CD8-positive, alpha-beta T cell (primary cell): ENCODE measurements at places on chromosomes 3 and 15.

DNA sequence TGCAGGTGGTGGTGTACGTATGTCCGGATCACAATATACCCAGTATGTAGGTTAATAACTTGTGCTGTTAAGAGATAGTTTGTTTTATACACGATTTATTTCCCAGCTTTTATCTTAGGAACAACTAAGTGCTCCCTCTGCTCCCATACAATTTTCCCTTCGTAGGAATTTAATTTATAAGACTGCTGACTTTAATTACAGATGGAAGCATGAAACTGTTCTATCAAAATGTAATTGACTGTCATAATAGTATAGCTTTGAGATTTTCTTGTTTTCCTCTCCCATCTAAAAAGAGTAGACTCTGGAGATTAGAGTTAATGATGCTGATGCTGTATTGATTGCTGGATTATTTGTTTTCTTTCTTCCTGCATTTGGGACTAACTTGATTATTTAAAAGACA is 370.7 kb upstream of the SGO1 start:
- no peak for DNase-seq

GRCh38 chr3:101170062-101170771 is 150.2 kb downstream of the IMPG2 start:
- DNase-seq = no peak

GRCh38 chr3:188031121-188031520 is 122.8 kb upstream of the LPP start:
- no peak for DNase-seq

DNA sequence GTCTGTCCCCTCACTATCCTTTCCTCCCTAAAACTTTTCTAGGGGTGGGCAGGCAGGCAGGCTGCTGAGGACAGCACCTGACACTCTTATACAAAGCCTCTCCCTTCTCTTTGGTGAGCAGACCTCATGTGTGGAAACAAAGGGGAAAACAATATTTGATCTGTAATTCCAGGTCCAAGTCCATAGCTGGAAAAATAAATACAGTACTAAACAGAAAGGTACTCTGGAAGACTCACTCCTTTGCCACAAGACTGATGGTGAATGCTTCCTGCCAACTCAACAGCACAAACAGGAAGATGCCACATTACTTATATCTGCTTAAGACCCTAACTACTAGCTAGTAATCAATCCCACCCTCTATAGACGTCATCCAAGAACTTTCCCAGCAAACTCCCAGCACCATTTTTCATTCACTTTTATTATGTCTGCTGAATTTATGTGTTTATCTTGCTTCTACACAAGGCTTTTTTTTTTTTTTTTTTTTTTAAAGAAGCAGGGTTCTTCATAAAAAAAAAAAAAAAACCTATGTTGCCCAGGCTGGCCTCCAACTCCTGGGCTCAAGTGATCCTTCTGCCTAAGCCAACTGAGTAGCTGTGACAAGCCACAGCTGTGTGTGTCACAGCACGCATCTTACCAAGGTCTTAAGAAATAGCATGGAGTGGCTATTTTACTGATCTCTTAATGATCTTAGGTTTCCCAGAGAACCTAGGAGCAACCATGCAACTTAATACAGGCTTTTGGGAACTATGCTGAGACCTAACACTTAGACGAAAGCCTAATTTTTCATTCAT is 44.2 kb upstream of the CSPG5 start:
- no peak for DNase-seq
